ENCODE measurements at places on chromosomes 1 and 21.
A peak's percentile ranks its signal among the peaks of the same experiment; 100 is the strongest.

GRCh38 chr1:45545553-45546310 lies 4.9 kb upstream of the AKR1A1 start:
- no peak for DNase-seq

GRCh38 chr21:14942801-14943490 lies 121.9 kb downstream of the NRIP1 start:
- DNase-seq: no peak

DNA sequence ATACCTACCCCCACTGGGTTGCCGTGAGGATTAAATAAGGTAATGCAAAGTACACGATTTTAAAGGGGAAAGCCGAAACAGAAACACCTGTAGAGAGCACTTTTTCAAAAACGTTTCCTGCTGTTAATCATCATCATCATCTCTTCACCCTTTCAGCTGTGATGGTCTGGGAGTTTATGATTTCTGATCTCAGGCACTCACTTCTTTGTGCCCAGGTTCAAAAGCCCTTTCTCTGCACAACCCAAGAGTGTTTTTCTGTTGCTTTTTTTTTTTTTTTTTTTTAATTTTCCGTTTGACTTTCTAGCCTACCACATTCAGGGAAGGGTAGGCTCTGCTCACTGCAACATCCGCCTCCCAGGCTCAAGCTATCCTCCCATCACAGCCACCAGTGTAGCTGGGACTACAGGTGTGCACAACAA lies 936 bp upstream of the UBXN11 start:
- DNase-seq: no peak

DNA sequence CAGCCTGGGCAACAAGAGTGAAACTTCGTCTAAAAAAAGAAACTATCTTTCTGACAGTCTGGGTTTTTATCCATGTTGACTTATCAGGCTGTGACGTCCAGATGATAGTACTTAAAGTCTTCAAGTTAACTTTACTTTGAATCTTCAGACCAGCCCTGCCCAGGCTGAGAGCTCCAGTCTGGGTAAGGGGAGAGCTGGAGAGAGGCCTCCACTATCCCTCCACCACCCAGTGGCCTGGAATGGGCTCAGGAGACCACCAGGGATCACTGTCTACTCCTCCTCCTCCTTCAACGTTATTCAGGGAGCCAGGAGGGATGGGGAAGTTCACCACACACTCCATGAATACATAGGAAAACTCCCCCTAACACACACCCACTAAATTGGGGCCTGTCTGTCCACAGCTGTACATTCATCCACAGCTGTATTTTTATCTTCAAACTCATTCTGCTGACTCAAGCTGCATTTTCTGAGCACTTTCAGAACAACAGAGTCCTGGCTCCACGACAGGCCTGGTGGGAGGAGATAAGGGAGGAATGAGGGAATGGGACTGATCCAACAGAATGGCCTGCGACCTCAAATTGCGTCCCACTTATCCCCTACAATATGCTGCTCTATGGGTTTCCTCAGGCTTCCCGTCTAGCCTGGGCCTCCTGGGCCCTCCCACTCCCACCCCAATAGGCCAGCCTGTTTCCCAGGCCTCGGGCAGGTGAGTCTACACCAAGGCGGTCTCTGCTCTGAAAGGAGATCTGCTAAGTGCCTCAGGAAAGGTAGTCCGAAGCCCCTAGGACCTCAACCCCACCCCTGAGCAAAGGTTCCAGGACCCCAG lies 1.8 kb downstream of the SLC45A3 start:
- DNase-seq: no peak

DNA sequence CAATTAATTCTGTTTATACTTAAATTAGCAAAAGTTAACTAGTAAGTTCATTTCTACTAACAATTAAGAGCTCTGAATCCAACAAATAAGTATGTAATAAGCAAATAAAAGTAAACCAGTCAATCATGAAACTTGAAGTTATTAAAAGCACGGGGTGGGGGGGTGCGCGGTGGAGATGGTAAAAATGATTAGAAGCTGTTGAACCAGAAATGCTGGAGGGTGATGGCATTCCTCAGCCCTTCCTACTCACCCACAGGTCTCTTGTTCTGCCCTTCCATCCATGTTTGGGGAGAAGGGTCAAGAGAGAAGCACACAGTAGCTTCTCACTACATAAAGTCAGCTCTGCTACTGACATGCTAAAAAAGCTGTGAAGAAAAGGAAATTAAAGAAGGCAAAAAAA lies 63.5 kb downstream of the AKT3 start:
- DNase-seq: no peak

DNA sequence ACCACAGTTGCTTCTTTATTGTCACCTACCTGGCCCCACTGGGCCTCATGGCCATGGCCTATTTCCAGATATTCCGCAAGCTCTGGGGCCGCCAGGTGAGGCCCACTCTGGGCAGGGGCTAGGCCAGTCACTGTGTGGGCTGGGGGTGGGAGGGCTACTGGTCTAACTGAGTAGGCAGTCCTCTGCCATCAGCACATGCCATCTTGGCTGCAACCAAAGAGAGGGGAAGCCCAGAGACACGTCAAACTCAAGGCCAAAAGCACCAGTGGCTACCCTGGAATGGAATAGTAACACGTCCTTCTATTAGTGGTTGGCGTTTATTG lies 4.0 kb downstream of the HCRTR1 start:
- no peak for DNase-seq

DNA sequence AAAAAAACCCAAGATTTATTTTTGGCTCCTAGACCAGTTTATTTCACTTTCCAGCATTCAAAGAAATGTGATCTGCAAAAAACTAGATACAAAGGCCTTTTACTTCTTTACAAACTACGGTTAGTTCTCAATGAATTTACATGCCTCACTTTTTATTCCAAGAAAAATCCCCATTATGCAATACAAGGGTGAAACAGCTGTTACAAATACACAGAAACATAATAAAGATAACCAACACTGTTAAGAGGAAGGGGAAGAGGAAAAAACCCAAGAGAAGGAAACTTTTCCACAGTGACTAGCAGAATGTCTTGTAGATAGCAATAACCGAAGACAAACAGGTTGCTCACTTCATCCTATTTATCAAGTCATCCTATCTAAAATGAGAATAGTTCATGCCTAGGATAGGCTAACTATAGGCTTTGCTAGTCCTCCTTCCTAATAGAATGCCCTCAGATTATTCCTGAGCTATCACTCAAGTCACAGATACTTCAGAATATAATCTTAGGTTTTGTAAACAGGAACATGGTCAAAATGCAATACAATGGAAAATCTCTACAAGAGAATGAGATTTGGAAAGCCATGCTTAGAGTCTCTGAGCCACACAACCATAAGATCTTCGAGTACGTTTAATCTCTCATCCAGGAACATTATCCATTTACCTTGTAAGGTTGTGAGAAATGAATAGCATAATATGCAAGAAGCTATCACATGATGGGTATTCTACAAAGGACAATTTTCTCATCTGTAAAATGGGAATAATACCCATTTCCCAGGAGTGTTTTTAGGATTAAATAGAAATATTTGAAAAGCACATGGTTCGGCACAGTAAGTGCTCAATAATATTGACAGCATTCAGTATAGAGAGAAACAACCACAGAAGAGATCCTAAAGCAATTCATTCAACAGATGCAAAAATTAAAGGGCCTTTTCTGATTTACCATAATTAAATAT lies 5.4 kb downstream of the PNRC2 start:
- DNase-seq: peak; percentile 27

GRCh38 chr1:182764029-182764727 lies 25.4 kb upstream of the NPL start:
- no peak for DNase-seq

GRCh38 chr1:205811660-205812059 lies 1.3 kb downstream of the SLC41A1 start:
- DNase-seq: no peak

- peak; percentile 87 for DNase-seq
These were observed 283.1 kb downstream of the GRIK1 start for GRCh38 chr21:29656504-29657239.

- peak; percentile 89 for DNase-seq
These were observed 3.6 kb upstream of the SPSB1 start for GRCh38 chr1:9289090-9289534.

- no peak for DNase-seq
These were observed 141.6 kb upstream of the PALMD start for GRCh38 chr1:99504287-99504686.

GRCh38 chr1:147267711-147268110 lies 25.2 kb downstream of the CHD1L start:
- no peak for DNase-seq

DNA sequence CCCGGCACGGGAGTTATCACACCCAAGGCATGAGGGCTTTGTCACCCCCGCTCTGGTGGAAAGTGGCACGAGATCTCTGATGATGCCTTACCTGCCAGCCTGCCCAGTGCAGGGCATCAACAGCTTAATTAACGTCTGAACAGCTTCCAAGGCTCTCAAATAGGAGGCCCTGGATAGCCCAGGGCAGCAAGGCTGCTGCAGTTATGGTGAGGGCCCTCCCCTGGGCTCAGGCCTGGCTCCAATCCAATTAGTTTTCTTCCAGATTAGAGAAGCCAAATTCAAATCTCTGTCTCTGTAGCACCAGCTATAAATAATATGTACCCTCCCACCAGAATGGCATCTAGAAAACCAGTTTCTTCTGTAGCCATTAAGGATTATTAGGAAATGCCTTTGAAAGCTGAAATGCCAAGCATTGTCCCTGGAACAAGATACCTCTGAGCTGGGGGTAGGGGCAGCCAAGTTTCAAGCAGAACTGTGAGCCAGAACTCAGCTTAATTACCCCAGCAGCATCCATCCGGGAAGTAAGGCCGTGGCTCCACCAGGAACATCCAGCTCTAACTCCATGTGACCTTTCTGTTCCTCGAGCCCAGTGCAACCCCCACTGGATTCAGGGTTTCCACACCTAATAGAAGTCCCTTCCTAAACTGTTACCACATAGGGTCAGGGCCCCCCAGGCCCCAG lies 12.5 kb downstream of the QSOX1 start:
- no peak for DNase-seq

GRCh38 chr1:204880906-204881305 lies 10.2 kb downstream of the NFASC start:
- no peak for DNase-seq

GRCh38 chr1:164265232-164265631 lies 293.8 kb upstream of the PBX1 start:
- DNase-seq: no peak

DNA sequence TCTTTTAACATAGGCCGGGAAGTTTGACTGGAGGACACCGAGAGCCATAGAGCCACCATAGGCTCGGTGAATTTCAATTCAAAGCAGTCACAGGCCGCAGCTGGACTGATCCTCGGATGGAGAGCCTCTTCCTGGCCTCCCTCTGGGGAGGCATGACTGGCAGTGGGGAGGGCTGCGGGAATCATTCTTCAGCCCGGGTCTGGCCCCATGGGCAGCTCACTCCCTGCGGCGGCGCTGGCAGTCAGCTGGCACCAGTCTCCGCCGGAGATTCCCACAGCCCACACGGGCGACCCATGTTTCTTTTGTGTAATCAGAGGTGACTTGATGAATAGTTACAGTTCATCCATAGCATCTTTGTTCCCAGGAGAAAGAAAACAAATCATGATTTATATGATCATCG lies 10.6 kb downstream of the ESPN start:
- no peak for DNase-seq

DNA sequence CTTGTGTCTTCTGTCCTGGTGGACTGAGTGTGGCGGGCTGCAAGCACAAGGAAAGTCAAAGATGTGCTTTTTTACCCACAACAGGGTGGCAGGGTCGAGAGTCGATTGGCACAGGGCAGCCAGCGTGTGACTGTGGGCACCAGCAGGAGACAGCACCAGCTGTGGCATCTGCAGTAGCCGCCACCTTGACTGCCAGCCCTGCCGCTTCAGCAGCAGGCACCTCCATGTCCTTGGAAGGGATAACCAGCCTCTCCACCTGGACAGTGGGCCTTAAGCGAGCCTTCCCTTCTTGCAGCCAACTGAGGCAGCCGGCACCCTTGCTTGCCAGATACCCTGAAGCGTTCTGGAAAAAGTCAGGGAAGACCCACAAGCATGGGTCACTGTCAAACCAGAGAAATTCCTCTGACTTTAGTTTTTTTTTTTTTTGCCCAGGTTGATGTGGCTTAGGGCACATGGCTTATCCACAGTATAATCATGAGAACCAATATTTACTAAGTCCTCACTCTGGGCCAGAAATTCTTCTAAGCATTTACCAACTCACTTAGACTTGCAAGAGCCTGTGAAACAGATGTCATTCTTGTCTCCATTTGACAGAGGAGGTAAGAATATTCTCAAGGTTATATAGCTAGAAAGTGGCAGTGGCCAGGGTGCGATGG lies 30.1 kb upstream of the PTGFRN start:
- no peak for DNase-seq

DNA sequence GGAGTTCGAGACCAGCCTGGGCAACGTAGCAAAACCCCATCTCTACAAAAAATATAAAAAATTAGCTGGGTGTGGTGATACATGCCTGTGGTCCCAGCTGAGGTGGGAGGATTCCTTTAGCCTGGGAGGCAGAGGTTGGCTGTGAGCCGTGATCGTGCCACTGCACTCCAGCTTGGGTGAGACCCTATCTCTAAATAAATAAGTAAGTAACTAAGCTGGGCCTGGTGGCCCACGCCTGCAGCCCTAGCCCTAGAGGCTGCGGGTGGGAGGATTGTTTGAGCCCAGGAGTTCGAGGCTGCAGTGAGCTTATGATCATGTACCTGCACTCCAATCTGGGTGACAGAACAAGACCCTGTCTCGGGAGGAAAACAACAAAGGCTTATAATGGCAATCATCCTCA lies 4.6 kb downstream of the CLIC4 start:
- DNase-seq: no peak

DNA sequence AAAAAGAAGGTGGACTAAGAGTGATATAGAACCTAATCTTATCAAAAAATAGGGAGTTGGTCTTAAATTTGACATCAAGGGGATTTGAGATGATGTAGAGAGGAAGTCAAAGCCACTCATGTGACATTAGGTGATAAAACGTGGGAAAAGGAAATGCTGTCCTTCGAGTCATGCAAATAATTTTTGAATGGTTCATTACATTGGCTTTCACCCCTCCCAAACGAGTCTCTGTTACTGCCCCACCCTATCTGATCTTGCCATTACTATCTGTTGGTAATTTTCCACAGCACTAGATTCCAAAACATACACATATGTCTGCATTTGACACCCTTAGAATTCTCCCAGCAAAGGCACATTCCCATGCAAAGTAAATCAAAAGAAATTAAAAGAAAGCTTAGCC lies 531.1 kb upstream of the ADAMTS5 start:
- DNase-seq: no peak

DNA sequence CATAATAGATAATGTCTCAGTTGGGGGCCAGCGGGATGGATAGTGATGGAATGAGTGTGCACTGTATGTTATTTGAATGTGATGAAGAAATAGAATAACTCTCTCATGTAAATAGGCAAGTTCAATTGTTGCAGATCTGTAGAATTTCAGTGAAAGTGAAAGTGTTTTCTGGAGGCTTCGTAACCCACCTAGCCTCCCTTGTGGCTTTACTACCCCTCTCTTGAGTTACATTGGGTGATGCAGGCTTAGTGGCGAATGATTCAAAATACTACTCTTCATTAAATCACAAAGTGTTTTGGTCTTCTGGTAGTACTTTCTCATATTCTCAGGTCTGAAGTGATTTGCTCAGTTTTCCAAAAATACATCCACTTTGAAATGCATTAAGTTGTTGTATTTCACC lies 411.9 kb downstream of the ZP4 start:
- DNase-seq: no peak

- DNase-seq: no peak
These were observed 42.9 kb downstream of the PTBP2 start for GRCh38 chr1:96764469-96764868.

- no peak for DNase-seq
These were observed 176.4 kb downstream of the DHRS3 start for GRCh38 chr1:12441414-12442105.

GRCh38 chr1:179016706-179017382 lies 8.8 kb upstream of the FAM20B start:
- peak; percentile 68 for DNase-seq
